ENCODE measurements at places on chromosomes 11 and 22.

- no peak for DNase-seq
Measured at GRCh38 chr22:41672780-41673509, 15.7 kb downstream of the SNU13 start.

DNA sequence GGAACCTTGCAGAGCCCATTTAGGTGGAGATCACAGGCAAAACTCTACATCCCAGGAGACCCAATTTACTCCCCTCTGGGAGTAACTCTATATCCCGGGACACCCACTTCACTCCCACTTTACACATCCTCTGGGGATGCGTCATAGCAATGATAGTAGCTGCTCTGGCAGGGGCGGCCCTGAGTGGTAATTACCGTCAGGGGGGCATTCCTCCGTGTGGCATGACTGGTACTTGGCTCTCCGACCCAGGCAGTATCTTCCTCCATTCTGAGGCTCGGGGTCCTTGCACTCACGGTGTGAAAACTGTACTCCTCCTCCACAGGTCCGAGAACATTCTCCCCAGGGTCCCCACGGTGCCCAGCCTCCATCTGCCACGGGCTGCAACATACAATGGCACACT, 17.2 kb downstream of the ADAMTS8 start:
- DNase-seq, result no peak

DNA sequence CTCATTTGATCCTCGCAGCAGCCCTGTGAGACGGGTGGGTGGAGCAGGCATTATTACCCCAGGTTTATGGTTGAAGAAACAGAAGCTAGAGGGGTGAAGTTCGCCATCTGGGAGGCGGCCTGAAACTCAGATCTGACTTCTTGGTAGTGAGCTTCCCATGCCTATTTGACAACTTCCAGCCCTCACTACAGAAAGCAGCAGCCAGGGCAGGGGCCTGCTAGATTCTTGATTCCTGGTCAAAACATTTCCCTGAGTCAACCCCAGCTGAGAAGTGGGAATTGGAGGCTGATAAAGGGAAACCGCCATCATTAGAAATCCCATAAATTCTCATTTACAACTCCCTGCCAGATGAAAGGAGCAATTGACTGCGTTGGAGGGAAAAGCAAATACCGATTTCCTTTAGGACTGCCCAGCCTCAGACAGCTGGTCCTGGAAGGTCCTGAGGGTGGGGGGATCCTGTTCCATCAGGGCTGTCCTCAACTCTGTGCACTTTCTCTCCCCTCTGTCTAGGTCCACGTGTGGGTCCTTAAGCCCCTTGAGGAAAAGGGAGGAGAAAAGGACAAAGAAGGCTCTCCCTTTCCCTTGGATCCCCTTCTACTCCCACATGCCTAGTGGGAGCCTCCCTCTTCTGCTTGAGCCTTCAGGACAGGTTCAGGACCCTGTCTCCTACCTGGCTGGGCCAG, 10.2 kb upstream of the NECTIN1 start:
- no peak for DNase-seq

DNA sequence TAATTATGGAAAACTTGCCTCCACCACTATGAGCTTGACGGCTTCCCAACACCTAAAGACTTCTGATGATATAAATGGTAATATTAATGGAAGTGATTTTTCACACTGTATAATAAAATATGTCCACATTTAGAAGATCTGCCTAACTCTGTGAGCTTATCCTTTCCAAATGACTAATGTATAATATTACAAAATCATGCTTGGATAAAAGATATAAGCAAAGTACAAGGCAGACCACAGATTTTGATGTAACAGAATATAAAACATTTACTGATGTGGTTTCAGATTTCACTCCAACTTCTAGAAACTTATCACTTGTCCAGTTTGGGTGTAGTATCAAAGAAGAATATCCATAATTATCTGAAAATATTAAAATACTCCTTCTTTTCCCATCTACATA, 36.9 kb downstream of the GALNT18 start:
- no peak for DNase-seq

DNA sequence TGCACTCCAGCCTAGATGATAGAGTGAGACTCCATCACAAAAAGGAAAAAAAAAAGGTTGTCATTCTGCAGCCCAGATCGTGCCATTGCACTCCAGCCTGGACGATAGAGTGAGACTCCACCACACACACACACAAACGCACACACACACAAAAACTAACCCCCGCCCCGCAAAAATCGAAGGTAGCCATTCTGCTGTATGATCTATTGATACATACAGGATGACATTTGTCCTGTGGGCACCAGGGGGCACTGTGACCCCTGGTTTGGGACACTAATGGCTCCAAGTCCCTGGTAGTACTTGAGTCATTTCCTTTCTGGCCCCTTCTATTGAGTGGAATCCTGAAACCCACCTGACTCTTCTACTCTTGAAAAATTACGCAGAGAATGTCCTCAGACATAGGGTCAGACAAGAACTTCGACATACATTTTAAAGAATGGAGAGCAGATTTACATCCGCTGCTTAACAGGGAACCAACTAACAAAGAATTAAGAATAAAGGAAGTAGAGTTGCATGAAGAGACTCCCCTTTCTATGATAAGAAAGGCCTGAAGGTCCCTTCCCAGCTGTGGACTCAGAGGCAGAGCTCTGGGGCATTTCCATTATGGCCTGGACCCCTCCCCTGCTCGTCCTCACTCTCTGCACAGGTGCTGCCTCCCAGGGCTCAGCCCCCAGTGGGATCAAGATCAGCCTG, 35.0 kb upstream of the PRAME start:
- peak; percentile 46 for DNase-seq

DNA sequence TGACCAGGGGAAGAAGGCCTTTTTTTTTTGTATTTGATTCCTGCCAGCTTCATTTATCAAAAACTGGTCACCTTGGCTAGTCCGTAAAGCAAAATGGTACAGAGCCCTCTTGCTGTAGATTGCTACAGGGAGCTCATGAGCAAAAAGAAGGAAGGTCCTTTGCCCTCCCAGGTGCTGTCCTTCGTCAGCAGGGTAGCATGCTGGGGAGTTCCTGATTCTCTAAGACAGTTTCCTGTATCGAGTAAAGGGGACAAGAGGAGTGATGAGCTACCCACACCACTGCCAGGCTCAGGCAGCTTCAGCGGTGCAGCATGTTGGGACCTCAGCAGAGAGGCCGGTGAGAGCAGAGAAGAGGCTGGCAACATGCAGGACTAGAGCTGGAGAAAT, 67.8 kb upstream of the CSNK2A3 start:
- DNase-seq, result no peak

DNA sequence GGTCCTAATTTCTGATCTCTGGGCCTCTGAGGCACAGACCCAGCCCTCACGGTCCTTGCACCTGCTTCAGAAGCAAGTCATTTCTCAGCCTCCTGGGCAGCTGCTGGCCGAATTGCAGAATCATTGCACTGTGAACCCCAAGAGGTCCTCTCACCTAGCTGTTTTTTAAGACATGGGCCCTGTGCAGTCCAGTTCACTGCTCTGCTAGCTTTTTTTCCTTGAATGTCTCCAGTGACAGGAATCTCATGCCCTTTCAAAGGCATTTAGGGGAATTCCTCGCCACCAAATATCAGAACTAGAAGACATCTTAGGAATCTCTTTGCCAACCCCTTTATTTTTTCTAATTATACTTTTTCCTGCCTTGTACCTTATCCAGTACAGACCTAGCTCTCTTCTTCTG, 35.6 kb upstream of the TP53I11 start:
- DNase-seq, result no peak

DNA sequence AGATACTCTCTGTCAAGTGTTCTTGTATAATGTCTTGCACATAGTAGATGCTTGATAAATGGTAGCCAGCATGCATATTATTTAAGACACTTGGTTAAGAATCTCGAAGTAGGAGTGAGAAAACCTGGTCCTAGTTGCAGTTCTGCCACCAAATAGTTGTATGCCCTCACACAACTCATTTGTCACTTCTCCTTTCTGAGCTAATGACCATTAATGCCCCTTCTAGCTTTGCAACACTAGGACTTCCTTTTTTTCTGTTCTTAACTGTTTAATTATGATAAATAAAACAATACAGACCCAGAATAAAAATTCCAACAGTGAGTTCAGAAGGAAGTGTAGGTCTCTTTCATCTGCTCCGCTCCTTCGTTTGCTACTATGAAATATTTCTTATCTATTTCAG, 453.6 kb downstream of the TMEM135 start:
- DNase-seq, result no peak

- no peak for DNase-seq
Measured at GRCh38 chr11:92890846-92891245, 78.6 kb upstream of the MTNR1B start.

DNA sequence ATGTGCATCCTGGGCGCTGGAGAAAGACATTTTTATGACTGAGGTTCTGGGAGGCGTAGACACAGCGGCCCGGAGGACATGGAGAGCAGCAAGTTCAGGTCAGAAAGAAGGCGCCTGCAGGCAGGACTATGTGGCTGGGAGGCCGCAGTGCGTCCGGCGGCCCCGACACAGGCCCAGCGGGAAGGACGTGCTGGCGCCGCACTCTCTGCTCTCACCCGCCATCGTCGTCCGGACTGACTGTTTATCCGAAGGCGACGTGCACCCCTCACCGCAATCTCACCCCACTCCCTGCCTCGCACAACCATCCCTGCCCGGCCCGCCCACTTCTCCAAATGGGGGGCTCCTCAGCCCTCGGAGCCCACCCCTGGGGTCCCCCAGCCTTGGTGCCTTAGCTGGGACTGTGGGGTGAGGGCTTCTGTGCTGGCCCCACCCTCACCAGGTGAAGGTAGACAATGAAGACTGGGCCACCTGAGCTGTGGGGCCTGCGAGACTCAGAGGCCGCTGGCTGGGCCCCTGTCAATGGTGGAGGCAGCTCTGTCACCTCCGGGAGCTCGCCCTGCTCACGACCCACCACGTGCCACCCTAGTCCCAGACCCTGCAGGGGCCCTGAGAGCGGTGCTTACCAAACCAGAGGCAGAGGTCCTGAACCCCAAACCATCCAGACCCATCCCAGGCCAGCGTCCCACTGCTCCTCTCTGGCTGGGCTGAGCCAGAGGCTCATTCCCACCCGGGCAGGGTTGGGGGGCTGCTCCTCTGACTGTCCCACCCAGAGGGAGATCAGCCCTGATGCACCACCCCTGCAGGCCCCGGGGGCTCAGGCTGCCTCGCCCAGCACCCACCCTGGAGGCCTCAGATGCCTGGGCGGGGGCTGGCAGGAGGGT, 16.2 kb upstream of the MUC5B start:
- DNase-seq, result no peak

- no peak for DNase-seq
Measured at GRCh38 chr11:122705396-122705795, 49.9 kb downstream of the UBASH3B start.

DNA sequence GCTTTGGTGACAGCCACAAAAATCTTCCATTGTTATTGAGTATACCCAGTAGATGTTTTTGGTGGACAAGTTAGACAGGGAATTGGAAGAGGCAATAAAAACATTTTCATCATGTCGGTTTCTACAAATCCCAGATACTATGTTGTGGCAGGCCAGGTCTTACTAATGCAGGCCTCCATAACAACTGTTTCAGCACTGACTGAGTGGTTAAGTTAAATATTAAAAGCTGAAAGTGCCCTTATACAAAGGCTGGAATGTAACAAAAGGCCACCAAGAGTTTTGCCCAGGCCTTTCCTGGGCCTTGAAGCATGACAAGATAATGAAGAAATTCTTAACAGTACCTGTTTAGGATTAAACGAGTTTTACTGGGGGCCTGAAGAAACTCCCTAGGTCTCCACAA, 29.3 kb downstream of the DMC1 start:
- no peak for DNase-seq

DNA sequence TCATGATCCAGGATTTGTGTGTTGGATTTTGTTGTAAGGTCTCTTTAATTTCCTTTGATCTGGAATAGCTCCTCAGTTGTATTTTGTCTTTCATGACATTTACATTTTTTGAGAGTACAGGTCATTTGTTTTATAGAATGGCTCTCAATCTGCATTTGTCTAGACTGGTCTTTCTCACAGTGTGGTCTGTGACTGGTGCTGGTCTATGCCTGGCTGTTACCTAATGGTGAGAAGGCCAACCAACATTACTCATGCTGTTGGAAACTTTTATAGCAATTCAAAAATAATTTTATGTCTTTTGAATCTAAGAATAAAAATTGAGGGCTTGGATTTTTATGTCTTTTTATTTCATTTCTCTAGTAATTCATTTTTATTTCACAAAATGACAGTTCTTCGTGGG, 3.9 kb upstream of the NCR3LG1 start:
- no peak for DNase-seq

- DNase-seq, result no peak
Measured at GRCh38 chr11:86003654-86004053, 65.2 kb downstream of the PICALM start.

- DNase-seq, result no peak
Measured at GRCh38 chr11:84145616-84146185, 859.5 kb upstream of the CCDC90B start.

- no peak for DNase-seq
Measured at GRCh38 chr11:96530473-96530872, 140.7 kb downstream of the JRKL start.

DNA sequence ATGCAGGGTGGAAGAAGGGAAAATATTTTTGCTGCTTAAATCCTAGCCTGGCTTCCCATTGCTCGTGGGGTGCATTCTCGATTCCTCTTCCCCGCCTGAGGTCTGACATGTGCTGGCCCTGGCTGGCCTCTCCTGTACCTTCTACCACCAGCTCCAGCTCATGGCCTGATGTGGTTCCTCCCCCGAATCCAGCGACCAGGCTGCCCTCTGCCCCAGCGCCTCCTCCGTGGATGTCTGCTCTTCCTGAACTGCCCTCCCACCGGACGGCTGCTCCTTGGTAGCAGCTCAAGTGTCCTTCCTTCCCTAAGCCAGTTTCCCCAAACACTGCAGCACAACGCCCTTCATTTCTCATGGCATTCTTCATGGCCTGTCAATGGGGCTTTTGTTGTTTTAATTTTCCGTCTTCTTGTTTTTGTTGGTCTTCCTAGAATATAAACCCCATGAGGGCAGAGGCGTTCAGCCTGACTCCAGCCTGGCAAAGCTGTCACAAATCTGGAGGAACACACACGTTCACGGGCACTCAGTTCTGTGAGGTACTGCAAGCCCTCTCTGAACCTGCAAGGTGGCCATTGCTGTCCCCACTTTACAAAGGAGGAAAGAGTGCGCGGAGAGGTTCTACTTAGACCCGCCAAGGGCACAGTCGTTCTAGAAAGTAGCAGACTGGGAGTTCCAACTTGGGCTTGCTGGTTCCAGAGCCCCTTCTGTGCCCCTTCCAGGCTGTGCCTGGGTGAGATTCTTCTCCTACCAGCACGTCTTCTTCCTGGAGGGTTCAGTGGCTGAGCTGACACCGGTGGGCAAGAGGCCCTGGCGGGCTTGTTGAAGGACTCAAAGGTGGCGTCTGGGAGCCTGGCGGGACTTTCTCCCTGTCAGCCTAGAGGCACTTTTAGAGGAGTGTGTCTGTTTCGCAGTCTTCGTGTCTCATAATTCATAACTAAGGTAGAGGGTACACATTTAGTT, 953 bp upstream of the LRP5 start:
- no peak for DNase-seq

GRCh38 chr11:36631774-36632173, 33.7 kb upstream of the RAG2 start:
- no peak for DNase-seq

- DNase-seq, result no peak
Measured at GRCh38 chr11:106156290-106156937, 79.0 kb downstream of the AASDHPPT start.

Measured in immature natural killer cell (primary cell).